ENCODE measurements at places on chromosomes 16 and 17. TPM values are rescaled to one million over a fixed set of nuclear protein-coding genes. Genes with fewer than 3 reads are reported as not detected.

- DNase-seq: peak; percentile 59
Measured at GRCh38 chr16:87661561-87661960, 59.3 kb downstream of the JPH3 start.

DNA sequence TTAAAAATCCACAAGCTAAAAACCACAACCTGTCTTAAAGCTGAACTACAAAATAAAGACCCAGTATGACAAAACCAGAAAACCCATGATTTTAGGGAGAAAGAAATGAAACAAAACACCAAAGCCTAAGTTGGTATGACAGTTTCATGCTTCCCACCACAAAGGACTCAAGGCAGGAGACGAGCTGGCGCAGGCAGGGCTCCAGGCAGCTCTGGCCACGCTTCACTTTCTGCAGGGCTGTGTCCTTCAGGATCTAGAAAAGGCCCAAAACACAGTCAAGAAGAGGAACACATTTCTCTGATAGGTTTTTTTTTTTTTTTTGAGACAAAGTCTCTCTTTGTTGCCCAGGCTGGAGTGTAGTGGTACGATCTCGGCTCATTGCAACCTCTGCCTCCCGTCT is 75.3 kb downstream of the WDR59 start:
- DNase-seq: no peak

DNA sequence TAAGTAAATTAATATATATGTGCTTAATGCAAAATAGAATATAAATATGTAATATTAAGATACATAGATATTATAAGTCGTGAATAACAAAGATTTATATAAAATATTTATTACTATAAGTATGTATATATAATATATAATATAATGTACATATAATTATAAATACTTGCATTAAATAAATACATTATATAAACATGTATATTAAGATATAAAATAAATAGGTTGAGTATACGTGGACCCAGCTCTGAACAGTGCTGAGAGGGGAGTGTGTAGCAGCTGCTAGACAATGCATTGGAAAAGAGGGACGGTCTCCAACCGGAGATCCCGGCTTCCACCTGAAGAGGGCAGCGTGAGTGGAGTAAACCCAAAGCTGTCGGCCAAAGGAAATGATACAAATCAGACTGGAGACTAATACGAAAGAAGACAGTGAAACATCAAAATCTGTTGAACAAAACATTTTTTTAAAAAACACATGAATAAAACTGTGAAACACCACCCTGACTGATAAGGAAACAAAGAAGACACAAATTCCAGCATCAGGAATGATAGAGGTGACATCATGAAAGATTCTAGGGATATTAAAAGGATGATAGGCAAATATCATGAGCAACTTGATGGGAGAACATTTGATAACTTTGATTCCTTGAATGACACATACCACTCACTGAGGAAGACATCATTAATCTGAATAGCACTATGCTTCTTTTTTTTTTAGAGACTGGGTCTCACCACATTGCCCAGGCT is 125.4 kb upstream of the CHMP6 start:
- DNase-seq: peak; percentile 76

DNA sequence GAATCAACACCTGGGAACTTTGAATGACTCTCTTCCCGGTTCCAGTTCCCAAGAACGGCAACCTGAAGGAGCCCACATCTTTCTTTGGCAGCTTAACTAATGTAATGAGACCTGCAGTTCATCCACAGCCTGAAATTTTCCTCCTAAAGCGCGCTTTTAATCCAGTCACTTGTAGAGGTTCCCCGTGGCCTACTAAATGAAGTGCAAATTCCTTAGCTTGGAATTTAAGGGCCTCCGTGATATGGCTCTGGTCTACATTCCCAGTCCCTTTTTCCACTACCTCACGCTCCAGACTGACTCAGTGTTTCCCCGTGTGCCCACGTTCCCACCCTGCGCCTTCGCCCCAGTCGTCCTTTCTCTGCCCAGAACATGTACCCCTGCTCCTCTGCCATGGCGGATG is 27.2 kb downstream of the FZD2 start:
- DNase-seq: no peak

- no peak for DNase-seq
Measured at GRCh38 chr17:2444382-2444781, 43.5 kb upstream of the MNT start.

TBC1D3I gene
- polyA plus RNA-seq: not detected

DNA sequence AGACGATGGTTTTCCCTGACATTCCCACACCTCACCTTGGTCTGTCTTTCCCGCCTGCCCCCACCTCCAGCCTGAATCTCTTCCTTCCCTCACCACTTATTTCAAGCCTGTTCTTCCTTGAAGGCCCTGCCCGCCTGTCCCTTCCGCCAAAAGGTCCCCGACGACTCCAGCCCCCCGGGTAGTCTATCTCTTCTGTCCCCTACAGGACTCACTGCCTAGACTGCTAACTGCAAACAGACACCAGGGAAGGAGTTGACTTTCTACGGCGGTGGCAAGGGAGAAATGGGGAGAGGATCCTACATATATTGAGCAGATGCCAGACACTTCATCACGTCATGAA is 53.7 kb downstream of the NT5M start:
- DNase-seq: no peak

DNA sequence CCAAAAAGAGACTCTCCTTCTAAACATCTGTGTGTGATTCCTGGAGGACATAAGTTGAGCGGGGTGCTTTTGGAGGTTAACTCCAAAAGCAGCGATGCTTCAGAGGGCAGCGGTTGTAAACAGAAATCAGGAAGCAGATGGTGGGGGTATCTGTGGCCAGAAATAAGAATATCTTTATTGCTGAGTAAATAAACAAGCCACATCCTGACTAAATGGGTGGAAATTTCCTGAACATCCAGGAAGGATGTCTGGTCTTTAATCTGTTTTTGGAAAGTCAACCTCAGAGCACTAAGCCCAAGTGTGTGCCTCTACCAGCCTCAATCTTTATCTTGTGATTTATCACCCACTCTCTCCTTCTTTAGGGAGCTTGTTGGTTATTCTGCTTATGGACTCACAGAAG is 123.3 kb downstream of the CDH13 start:
- no peak for DNase-seq

- no peak for DNase-seq
Measured at GRCh38 chr16:80047842-80048241, 447.3 kb upstream of the MAF start.

DNA sequence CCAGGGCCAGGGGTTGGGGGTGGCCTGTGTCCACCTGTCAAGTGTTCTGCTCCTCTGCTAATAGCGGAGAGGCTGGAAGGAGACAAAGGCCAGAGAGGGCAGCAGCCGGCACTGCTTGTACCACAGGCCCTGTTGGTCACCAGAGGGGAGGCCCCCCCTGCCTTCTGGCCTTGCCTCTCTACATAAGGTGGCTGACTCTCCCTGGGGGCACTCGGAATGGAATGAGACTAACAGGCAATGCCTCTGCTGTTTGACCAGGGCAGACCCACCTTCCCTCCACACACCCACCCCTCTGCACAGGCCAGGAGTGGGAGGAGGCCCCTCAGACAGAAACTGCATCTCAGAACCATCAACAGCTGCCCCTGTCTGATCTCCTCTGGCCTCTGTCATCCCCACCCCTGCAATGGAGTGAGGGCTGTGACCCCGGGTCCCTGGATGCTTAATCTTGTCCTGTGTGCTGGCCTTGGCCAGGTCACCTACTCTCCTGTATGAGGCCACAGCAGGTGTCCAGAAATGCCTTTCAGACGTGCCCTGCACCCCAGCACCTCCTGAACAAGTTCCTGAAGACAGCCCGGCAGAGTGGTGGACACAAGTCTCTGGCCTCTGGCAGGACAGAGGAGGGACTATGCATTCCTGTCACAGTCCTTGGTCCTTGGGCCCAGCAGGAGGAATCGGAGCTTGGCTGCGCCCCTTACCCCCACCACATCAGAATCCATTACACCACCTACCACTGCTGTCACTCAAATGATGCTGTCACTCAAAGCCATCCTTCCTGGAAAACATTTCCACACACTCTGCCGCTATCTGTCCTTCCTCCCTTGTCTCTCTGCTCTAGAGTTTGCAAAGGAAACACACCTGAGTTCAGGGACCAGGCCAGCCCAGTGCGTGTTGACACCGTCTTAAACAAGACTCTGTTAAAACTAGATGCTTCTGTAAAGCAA is 107.5 kb upstream of the ZNF750 start:
- no peak for DNase-seq

GRCh38 chr17:66312912-66313311 is 10.5 kb downstream of the PRKCA start:
- DNase-seq: no peak

KRTAP9-2 gene
- not detected for polyA plus RNA-seq

DNA sequence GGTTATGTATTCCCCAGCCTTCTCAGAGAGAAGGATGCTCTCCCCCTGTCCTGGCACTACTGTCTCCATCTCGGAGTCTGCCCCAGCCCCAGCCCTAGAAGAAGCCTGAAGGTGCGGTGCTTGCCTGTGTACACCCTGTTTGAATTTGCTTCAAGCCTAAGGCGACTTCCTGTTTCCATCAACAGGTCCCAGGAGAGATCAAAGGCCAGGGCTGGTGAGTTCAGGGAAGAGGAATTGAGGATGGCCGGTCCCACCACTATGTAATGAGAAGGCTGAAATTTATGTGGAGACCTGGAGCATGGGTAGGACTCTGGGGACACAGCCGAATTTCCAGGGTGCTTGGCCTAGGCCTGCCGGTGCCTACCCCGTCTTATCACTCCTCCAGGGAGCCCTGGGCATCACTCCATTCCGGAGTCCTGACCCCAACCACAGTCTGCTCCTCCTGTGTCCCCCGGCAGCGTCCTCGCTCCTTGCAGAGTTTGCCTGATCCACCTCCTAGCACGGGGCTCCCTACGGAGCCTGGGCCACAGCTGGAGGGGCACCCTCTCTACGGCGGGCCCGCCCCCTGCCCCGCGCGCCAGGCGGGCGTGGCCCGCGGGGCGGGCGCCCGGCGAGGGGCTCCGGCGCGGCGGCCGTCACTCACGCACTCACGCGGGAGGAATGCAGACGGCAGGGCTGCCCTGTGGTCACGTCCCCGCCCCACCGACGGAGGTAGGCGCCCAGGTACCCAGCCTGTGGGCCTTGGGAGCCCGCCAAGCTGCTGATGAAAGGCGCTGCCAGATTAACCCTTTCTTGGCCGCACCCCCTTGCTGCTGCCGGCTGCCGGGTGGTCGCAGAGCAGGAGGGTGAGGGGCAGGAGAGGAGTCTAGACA is 53.8 kb upstream of the TAC4 start:
- DNase-seq: no peak

DNA sequence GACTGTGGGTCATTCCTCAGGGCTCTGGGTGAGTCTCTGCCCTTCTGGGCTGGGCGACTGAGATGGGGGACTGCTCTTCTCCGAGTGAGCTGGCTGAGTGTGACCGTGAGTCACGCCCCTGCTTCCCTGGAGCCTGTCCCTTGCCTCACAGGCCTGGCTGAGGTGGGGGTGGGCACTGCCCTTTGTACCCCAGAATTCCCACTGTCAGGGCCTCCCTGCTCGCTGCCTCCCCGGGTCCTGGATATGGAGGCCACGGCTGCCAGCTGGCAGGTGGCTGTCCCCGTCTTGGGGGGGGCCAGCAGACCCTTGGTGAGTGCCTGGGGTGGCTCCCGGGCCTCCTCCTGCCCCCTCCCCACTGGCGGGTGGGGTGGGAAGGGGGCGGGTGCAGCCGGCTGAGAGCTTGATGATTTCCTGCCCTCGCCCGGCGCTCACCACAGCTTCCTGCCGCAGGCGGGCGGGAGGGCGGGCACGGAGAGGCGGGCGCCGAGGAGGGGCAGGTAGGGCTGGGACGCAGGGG is at the start of gene LAT:
LAT (plus strand) TSS at position 434 of the 517 bp plus-strand sequence. CDS start 366 bp downstream, outside the sequence.
- no peak for DNase-seq

KRT36 gene
- not detected for polyA plus RNA-seq

NPIPA5 gene
- polyA plus RNA-seq: 12.9 TPM

SPEM2 gene
- not detected for polyA plus RNA-seq

HMOX2 gene
- not detected for polyA plus RNA-seq

GRCh38 chr16:55282441-55282840 is 41.6 kb upstream of the IRX6 start:
- DNase-seq: no peak

DNA sequence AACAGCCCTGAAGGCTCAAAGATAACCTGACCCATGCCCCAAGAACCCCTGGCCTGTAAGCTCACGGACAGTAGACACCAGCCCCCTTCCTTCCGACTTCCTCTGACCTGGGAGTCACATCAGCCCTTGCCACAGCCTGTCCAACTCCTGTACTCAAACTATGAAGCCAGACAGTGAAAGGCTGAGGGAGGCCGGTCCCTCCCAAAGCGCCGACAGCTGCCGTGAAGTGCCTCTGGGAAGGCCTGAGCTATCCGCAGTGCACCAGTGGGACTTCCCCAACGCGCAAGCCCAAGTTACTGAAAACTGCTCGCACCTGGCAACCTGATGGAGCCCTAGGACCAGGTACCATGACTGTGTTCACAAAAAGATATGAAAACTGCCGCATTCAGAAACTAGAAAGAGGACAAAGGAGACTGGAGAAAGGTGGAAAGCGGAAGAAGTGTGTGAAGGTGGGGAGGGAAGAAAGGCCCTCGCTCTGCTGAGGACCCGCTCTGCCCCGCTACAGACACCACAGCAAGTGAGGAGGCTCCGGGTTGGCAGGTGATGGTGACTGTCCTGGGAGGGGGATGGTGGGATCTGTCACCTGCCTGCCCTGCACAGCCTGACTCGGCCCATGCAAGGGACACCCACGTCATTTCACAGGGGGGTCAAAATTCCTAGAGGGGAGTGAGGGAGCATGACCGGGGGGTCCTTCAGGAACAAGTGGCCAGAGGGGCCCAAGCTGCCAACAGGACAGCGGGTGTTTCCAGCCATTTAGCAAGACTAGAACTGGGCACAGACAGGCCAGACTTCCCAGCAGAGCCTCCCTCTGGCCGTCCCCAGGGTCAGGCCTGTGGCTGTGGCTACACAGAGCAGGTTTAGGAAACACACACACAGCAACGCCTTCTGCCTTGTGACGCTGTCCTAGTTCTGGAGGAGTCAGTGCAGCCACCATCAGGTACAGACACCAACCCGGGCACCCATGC is 13.1 kb upstream of the TRAP1 start:
- DNase-seq: no peak

DNA sequence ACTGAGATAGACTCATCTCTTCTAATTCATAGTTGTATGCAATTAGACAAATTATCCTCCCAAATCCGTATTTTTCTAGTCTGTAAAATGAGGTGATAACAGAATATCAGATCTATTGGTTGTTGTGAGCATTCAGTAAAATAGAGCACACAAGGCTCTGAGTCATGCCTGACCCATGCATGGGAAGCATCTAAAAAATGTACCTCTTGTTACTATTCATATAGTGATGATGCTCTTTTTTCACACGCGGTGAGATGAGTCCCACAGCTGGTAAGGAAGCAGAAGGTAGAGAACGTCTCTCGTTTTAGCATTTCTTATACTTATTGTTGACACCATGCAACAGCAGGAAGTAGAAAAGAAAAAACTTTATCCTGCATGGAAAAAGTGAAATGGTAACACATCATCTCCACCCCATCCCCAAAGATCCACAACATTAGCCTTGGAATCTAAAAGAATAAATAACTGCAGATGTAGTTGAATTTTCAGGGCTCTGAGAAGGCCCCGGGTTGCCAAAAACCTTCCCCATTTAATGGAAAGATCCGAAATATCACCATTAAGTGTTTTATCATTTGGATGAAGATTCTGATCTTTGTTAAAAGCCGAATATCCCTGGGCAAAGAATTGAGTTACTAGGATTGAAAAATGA is 215.6 kb downstream of the TMEM114 start:
- DNase-seq: no peak

CFAP97D1 gene
- not detected for polyA plus RNA-seq

- no peak for DNase-seq
Measured at GRCh38 chr16:78794581-78795250, 695.3 kb downstream of the WWOX start.
